Stromal cell of bone marrow (primary cell): ENCODE measurements at places on chromosomes 7 and 10.

DNA sequence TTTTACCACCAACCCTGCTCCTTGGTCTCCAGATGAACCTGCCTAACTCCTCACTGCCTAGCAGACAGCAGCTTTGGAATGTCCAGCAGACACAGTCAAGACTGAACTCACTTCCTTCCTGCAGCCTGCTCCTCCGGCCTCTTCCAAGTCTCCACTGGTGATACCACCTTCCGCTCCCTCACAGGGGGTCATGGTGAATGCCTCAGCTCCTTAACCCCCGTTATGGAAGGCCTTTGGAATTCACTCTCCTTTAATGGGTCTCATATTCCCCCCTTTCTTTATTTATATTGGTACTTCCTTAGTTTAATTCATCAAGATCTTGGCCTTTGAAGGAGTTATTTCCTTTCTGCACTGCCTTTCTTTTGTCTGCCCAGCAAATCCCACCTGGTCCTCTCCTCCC, 44.9 kb upstream of the ZNF32 start:
- no peak for DNase-seq

GRCh38 chr10:126927799-126928198, 22.6 kb downstream of the DOCK1 start:
- no peak for DNase-seq

DNA sequence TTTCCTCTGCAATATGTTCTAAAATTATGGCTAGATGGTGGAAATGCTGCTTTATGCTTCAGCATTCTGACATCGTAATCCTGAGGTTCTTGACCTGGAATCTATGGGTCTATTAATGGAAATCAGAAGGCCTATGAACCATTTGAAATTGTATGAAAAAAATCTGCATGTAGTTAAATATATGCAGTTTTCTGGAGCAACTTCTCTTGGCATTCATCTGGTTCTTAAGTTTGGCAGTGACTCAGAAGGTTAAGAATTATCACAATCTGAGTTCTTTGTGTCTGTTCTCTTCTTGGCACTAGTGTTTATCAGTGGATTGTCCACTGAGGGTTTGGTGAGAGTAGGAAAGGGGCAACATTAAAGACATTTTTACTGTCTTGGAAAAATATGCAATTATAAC, 71.1 kb upstream of the FZD1 start:
- peak; percentile 11 for DNase-seq

GRCh38 chr10:11515596-11516430, 95.6 kb downstream of the USP6NL start:
- DNase-seq, result peak; percentile 57

- DNase-seq, result no peak
Measured at GRCh38 chr7:109898-110556, 82.3 kb upstream of the FAM20C start.

GRCh38 chr7:142362349-142362748, 104.5 kb upstream of the PRSS58 start:
- no peak for DNase-seq

GRCh38 chr10:124254490-124254889, 161.1 kb upstream of the CHST15 start:
- DNase-seq, result no peak

- no peak for DNase-seq
Measured at GRCh38 chr10:130773941-130774340, 537.6 kb downstream of the TCERG1L start.

DNA sequence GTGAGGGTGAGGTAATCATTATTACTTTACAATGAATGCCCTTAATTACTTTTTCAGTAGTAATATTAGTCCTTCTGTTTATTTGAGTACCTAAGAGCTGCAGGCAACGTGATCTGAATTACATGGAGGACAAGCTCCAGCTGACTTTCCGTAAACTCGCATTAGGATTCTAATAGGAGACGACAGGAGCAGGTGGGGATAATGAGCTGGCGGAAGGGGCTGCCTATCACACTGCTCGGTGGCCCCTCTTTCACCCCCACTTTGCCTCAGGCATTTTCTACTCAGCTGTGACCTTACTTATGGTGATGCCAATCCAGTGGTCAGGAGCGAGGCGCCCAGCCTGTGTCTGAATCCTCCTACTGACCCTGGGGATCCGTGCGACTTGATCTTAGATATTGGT, at the start of gene C7orf33:
Gene C7orf33, plus strand, starts transcription at position 296 of the 400 bp plus-strand sequence. CDS start 160 bp downstream, outside the sequence.
- DNase-seq, result no peak

DNA sequence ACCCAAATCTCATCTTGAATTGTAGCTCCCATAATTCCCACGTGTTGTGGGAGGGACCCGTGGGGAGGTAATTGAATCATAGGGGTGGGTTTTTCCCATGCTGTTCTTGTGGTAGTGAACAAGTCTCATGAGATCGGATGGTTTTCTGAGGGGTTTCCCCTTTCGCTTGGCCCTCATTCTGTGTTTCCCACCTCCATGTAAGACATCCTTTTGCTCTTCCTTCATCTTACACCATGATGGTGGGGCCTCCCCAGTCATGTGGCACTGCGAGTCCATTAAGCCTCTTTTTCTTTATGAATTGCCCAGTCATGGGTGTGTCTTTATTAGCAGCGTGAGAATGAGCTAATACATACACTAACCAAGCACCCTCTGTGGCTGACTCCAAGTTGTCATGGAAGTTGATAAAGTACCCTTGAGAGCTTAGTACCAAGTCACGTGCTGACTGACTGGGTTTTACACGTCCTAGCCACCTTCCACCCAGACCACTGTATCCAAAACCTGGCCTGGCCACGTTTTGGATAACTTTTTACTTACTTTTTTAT, 614.4 kb downstream of the SDK1 start:
- no peak for DNase-seq

DNA sequence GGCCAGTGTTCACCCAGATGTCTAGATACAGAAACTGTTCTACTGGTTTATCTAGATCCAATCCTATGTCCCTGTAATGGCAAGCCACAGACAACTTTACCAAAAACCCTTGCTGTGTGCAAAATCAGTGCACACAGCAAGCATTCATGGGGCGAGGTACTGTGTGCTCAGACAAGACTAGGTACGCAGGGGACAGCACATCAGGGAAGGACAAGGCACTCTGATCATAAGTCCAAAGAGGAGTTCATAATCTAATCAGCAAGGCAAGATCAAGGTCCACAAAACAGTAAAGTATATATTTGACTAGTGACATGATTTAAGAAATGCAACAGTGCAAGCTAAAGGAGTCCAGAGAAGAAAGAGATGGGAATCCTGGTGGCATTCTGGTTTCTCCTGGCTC, 25.9 kb downstream of the KCNMA1 start:
- no peak for DNase-seq

DNA sequence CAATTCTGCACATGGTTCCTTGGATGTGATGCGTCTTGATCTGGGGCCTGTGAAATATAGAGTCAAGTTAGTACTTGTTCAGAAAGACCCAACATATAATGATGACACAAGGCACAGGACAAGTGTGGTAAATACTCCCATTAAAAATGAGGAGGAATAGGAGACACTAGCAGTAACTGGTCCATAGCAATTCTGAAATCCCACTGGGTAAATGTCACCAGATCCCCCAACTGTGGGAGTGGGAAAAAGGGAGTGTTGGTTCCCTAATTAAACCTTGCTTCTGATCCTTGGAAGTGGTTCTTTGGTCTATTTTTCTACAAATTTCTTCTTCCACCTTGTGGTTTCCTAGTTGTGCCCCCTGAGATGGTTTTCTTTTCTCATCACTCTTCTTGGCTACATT, 62.5 kb upstream of the NRP1 start:
- no peak for DNase-seq

- no peak for DNase-seq
Measured at GRCh38 chr10:88895250-88895649, 15.2 kb downstream of the STAMBPL1 start.
